Activated CD4-positive, alpha-beta T cell treated with anti-CD3 and anti-CD28 coated beads, Interleukin-2, amount 50 U/mL, for 16 hours (primary cell): ENCODE measurements at places on chromosomes 12 and 14.

DNA sequence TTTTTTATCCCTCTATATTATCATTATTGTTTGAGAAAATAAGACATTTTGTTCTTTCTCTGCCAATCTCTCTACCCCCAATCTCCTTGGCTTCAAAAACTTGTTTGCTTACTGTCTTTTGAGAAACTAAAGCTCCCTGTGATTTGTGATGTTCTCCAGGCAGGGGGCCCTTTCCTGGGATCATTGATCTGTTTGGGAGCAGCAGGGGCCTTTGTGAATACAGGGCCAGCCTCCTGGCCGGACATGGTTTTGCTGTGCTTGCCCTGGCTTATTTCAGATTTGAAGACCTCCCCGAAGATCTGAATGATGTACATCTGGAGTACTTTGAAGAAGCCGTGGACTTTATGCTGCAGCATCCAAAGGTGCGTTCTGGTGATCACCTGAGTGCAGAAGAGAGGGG is 4.5 kb downstream of the ACOT6 start:
- DNase-seq: no peak

- no peak for DNase-seq
Measured at GRCh38 chr12:108483213-108484059, 31.6 kb upstream of the FICD start.

DNA sequence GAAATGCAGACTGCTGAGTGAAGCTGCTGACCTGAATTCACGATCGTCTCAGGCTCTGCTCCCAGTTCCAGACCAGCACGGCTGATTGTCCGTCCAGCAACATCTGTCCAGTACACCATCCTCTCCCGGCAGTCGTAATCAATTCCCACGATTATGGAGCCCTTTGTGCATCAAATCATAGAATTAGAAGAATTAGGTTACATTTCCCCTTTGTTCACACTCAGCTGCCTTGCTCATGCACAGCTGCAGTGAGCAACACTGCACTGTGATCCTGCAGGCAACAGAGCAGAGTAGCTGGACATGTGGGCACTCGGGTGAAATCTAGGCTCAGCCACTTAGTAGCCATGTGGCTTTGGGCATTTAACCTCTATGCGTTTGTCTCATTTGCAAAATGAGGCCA is 22.2 kb downstream of the RTRAF start:
- DNase-seq: no peak

DNA sequence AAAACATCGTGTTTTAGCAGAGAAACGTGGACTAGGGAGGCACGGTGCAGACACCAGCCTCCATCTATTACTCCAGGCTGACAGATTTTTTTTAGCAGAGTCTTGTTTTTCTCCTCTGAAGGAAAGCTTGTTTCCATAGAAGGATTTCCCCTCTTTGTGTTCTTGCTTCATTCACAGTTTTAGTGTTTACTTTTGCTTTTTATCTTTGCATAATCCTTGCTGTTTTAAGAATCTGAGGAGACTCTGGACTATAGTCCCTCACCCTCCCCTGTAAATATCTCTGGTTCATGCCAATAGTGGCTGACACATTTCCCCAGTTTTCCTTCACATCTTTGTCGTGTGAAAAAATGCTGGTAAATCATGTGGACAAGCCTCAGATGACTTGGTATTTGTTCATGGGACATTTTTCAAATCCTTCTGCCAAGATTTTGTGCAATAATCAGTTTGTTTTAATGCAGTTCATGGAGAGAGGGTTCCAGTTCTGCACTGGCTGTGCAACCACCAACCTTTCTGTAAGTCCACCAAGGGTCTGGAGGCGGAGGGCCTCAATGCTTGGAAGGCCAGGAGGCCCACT is 39.9 kb upstream of the TMCC3 start:
- no peak for DNase-seq

DNA sequence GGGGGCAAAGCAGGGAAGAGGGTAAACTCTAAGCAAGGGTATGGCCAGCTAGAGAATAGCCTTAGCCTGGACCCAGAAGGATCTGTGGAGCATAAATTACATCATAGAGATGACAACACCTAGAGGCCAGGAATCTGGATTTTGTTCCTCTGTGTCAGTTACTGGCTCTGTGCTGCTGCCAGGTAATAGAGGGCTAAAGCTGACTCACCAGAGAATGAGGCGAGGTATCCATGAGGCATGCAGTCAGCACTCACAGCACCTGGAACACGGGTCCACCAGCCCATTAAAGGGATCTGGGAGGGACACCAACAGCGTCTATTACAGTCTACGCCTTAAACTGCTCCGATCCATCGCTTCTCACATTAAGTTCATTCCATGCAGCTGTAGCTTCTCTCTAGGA is 74.9 kb upstream of the CMKLR1 start:
- DNase-seq: no peak

DNA sequence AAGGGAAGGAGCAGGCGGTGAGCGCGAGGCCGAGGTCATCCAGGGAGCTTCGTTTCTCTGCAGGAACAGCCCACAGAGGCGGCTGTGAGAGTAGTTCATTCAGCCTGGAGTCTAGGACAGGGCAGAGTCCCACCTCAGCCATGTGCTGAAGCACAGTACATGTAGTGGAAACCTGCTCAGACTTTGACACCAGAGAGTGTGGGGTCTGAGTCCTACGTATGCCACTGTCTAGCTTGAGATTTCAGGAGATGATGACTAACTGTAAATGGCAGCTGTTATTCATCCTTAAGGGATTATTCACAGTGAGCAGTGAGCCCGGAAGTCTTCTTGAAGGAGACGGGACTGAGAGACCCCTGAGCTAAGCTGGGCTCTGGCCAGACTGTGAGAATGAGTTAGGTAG is 938 bp upstream of the SLC6A13 start:
- DNase-seq: no peak

DNA sequence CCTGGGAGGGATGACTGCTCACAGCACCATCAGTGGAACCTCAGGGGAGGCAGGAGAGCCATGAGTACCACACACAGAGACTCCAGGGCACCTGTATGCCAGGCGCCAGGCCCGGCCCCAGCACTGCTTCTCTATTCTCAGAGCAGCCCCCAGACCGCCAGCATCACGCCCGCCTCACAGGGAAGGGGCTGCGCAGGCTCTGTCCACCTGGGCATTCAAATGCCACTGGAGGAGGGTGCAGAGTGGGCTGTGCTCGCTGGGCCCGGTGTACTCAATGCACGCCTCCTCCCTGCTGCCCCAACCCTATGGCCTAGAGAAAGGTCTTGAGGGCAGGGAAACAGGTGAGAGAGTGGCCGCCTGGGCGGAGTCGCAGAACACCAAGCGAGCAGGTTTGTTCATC is 43.6 kb downstream of the CCDC85C start:
- DNase-seq: no peak

- DNase-seq: no peak
Measured at GRCh38 chr12:15322164-15323061, at the start of gene PTPRO. Gene PTPRO (plus strand): TSS chr12:15322508.

DNA sequence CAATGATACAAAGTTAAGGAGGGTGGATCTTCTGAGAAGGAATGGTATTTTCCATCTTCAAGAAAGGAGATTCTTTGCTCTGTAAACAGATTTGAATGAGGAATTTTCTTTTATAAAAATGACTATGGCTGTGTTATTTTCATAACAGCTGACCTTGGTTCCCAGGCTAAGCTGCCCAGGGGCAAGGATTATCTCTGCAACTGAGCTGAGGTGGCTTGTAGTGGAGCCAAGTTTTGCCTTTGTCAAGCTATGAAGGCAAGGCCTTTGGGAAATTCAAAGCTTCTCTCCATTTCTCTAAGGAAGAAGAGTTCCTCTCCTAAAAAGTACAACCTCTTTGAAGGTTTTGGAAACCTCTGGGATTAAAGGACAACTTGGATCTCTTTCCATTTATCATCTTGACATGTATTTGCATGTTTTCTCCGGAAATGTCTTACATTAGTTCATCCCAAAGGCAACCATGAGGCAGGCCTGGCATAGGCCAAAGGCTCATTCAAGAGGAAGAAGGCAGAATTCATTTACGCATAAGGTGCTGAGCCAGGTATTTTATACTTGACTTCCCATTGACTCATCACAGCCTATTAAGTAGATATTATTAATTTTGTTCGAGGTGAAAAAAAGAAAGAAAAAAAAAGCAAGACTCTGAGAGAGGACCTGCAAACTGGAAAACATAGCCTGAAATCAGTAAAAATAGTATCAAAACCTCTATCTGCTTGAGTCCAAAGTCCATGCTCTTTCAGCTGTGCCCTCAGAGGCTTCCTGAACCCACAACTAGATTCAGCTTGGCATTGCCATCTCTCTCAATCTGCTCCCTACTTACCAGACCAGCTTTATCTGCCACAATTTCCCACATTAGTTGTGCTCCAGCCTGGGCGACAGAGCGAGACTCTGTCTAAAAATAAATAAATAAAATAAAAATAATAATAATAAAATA is 24.0 kb upstream of the CKAP4 start:
- no peak for DNase-seq

- no peak for DNase-seq
Measured at GRCh38 chr12:115203701-115204100, 519.7 kb upstream of the TBX3 start.

DNA sequence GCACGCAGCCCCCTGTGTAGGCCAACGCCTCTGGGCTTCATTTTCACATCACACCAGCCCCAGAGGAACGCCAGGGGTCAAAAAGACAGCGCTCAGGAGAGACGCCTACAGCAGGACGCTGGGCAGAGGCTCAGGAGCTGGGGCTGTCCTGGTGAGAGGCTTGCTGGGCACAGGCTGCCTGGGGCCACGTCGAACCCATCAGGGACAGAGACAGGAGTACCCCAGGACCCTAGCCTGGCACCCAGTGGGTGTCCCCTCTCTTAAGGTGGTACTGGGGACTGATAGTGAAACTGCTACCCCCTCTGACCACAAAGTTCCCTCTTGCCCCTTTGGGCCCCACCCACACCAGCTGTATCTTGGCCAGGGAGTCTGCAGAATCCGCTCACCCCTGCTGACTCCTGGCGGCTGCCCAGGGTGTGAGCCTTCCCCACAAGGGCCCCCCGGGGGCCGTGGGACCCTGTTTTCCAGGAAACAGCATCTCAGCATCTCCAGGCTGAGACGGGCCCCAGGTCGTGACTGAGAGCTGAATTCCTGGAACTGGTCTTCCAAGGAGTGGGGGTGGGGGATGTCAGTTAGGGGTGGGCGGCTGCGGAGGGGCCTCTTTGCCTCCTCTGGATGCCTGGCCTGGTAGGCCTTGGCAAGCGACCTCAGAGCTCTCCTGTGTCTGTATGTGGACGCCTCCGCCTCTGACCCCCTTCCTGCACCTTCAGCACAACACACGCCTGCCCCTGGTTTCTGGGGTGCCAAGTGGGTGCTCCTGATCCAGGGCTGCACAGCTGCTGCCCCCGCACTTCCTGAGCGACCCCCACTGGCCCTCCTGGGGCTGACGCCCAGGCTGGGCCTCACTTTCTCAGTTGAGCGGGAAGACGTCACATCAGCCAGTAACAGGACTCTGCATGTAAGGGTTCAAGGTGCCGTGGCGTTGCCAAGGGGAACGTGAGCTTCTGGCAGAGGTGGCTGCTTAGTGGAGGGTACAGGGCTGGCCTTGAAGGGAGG is 321.9 kb upstream of the RTL1 start:
- no peak for DNase-seq

DNA sequence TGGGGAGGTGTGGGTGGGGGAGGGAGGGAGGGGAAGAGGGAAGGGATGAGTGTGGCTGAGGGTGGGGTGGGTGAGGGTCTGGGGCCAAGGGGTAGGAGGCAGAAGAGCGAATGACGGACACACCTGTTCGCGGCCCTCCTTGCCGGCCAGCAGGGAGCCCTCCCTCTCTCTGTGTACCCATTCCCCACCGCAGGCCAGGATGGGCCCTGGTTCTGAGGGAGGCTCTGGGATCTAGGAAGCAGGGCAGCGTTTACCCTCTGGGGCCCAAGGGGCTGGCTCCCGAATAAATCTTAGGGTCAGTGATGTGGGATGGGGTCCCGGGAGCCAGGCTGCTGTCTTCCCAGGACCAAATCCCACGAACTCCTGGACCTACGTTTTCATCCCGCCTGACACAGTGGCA is 46.0 kb upstream of the ESRRB start:
- no peak for DNase-seq

- no peak for DNase-seq
Measured at GRCh38 chr14:95323917-95324316, 4.2 kb upstream of the CLMN start.

DNA sequence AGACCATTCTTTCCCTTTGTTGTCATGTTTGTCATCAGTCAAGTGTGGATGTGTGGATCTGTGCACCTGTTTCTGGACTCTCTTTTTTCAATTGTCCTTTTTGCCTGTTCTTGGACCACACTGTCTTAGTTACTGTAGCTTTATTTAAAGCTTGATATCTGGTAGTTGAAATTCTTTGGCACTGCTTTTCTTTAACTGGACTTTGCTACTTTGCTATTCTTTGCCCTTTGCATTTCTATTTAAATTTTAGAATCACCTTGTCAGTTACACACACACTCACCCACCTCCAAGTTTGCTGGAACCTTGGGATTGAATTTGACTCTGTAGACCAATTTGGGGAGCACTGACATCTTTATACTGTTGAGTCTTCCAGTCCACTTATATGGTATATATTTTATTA is 61.5 kb downstream of the VRK1 start:
- no peak for DNase-seq

DNA sequence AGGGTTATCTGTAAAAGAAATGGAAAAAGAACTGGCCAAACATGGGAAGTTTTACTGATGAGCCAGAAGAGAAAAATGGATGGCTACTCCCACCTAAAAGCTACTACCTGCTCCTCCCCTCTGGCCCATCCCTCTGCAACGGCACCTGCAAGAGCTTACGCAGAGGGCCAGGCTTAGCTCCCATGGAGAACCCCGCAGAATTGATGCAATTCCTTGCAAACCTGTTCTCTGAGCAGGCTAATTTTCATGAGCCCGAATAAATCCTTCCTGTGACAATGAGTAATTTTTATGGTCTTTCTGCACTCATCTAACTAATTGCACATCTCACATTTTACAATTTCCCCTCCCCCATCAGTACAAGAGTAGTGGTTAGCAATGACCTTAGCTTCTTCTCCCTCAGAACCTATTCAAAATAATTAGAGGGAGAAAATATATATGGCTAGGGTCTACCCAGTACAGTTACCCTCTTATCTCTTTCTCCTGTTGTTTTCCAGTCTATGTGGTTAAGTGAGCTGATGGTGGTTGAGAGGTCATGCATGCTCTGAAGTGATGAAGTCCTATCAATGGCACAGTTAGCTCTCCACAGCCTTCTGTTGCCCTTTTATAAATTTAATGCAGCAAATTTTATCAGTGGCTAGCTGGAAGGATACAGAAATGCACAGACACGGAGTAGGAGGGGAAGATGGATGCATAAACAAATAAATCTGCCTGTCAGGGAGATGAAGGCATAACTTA is 67.7 kb upstream of the NTF3 start:
- DNase-seq: no peak

GRCh38 chr14:59037086-59037485 is 151.4 kb upstream of the DAAM1 start:
- no peak for DNase-seq

GRCh38 chr12:131002216-131002631 is 48.5 kb downstream of the ADGRD1 start:
- DNase-seq: no peak

GRCh38 chr14:55180434-55180833 is 11.0 kb downstream of the DLGAP5 start:
- DNase-seq: no peak

DNA sequence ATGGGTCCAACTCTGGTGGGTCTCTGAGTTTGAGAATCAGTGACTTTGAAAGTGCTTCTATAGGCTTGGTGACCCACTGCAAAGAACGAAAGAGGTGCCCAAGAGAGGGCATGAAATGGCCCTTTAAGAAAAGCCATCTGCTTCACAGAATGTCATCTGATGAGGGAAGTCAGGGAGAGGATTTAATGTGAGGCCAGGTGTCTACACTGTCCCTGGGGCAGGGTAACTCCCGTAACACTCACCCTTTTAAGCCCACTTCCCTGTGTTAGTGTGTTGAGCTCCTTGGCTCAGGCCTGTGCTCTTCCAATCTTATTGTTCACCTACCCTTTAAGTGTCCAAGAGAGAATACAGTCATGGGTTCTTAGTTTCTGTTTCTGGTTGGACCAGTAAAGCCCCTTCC is 16.4 kb upstream of the SRSF5 start:
- no peak for DNase-seq
